ENCODE measurements at places on chromosomes 3 and 15.

DNA sequence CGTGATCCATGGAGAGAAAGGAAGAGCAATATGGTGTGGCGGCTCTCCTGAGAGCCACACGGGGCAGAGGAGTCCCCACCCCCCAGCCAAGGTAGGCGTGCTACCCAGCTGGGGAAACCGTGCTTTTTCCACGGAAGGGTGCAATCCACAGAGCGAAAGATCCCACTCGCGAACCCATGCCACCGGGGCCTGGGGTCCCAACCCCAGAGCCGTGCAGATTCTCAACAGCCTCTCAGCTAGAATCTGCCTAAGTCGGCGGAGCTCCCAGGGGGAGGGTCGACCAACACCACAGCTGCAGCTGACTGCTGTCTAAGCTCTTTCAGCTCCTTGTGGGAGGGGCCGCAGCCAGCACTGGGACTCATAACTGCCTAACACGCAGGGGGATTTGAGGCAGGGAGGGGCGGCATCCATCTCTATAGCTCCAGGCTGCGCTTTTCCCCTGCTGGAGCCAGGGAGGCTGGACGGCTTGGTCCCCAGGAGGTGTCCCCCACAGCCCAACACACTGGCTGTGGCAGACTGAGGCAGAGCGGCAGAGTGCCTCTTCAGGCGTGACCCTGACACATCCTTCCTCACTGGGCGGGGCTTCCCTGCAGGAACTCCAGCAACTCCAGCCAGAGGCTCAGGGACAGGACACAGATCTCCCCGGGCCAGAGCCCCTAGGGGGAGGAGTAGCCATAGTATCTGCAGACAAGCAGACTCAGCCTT, 107.6 kb upstream of the ZBTB20 start:
- DNase-seq: no peak

DNA sequence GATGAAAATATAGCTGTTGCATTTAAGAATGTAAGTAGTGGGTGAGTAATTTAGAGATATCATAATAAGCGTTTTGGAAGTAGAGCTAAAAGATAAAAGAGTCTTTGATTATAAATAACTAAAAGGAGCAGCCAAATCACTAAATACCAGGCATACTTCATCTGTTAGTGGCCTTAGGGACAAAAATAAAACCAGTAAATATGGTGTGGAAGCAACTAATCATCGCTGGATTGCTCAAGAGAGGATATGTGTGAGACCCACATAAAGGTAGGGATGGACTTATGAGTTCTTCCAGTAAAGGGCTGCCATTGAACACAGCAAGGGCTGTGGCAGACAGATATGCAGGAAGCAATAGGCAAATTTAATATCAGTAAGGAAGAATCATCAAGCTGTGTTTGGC, 356.2 kb downstream of the CNTN4 start:
- no peak for DNase-seq

- DNase-seq: no peak
Observed at GRCh38 chr3:18681818-18682345, 256.7 kb upstream of the SATB1 start.

GRCh38 chr15:95162967-95163531, 931.7 kb downstream of the MCTP2 start:
- DNase-seq: peak; percentile 45

- DNase-seq: no peak
Observed at GRCh38 chr3:123447749-123448517, 957 bp downstream of the ADCY5 start.

All from fibroblast of skin of left biceps (primary cell).